ENCODE measurements at places on chromosomes 7 and 10. TPM values are rescaled to one million over a fixed set of nuclear protein-coding genes. Genes with fewer than 3 reads are reported as not detected.

AUTS2 gene
- 256 TPM for total RNA-seq

AGAP4 gene
- 15.9 TPM for total RNA-seq

DNA sequence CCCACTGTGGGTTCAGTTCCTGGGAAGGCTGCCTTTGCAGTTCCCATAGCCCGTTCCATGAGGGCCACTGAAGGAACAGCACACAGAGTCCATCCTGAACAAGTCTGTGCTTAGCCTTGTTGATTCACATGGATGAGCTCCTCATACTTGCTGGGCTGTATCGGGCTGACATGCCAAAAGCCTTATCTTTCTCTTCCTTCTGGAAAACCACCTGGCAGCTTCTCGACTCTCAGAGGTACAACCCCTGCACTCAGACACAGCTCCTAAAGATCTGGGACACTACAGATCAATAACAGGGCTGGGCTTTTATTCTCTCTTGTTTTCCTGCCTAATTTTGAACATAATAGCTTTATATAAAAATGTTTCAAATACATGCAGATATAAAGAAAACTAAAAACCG, 667.2 kb downstream of the SDK1 start:
- no peak for DNase-seq

GRCh38 chr10:26746061-26746460, 48.6 kb downstream of the PDSS1 start:
- DNase-seq, result no peak

- no peak for DNase-seq
Measured at GRCh38 chr7:81333004-81333403, 414.2 kb upstream of the SEMA3C start.

GRCh38 chr10:111261081-111261615, 184.3 kb downstream of the ADRA2A start:
- no peak for DNase-seq

- DNase-seq, result no peak
Measured at GRCh38 chr7:85125651-85126131, 61.2 kb downstream of the SEMA3D start.

GRCh38 chr10:22805304-22805703, 90.9 kb upstream of the PIP4K2A start:
- DNase-seq, result no peak

GRCh38 chr7:117972606-117973005, 99.4 kb upstream of the CTTNBP2 start:
- DNase-seq, result no peak
